ENCODE measurements at places on chromosomes 12 and 14.

GRCh38 chr12:115308918-115309317 is 624.9 kb upstream of the TBX3 start:
- no peak for DNase-seq

- no peak for DNase-seq
Measured at GRCh38 chr14:25042362-25043299, 7.3 kb downstream of the STXBP6 start.

- DNase-seq = no peak
Measured at GRCh38 chr14:70957710-70958109, 50.5 kb downstream of the PCNX1 start.

- peak; percentile 57 for DNase-seq
Measured at GRCh38 chr14:73786636-73787485, 64.8 kb upstream of the PTGR2 start.

GRCh38 chr12:121776190-121777098 is 17.0 kb downstream of the RHOF start:
- peak; percentile 80 for DNase-seq

- DNase-seq = no peak
Measured at GRCh38 chr14:80105488-80105994, 105.8 kb downstream of the DIO2 start.

Data from CD4-positive, CD25-positive, alpha-beta regulatory T cell (primary cell).